ENCODE measurements at places on chromosomes 7 and 10.

- no peak for DNase-seq
These were observed 107.7 kb upstream of the KLF6 start for GRCh38 chr10:3892440-3893425.

DNA sequence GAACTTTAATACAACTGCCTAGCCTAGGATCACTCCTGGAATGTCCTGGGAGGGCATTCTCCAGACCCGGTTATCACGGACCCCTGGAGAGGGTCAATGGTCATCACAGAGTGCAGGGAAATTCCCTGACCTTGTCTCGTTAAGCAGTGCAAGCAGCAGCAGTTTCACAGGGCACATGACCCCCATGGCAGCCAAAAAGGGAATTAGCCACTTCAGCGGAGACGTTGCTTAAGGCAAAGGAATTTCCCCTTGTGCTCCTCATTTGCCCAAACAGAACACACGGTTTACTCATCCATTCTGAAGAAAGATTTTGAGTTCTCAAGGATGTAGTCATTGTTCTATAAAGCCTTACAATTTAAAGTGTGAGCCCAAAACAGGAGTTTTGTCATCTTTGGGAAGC lies 260.3 kb downstream of the SNX13 start:
- DNase-seq: peak; percentile 90

DNA sequence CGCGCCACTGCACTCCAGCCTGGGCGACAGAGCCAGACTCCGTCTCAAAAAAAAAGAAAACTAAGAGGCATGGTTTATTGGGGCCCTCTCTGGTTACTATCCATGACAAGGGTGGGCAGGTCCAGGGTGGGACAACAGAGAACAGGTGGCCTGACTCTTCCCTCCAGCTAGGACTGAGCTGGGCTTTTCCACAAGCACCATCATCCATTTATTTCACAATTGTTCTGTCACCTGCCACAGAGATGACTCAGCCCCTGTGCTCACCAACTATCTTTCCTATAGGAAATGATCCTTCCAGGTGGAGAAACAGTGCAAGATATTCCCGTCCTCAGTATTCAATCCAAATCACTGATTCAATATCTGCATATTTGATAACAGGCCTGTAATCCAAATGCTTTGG lies 44.9 kb upstream of the MYL10 start:
- DNase-seq: no peak

GRCh38 chr7:46191776-46192175 lies 270.7 kb upstream of the IGFBP3 start:
- no peak for DNase-seq

GRCh38 chr7:80612880-80613279 lies 25.6 kb upstream of the CD36 start:
- no peak for DNase-seq

- peak; percentile 74 for DNase-seq
These were observed 201.9 kb upstream of the TCERG1L start for GRCh38 chr10:131513445-131513844.

GRCh38 chr10:132186488-132187429 lies at the start of gene DPYSL4:
Gene DPYSL4 (plus strand): TSS chr10:132186948. CDS start chr10:132187064, 116 bp downstream.
- DNase-seq: no peak

DNA sequence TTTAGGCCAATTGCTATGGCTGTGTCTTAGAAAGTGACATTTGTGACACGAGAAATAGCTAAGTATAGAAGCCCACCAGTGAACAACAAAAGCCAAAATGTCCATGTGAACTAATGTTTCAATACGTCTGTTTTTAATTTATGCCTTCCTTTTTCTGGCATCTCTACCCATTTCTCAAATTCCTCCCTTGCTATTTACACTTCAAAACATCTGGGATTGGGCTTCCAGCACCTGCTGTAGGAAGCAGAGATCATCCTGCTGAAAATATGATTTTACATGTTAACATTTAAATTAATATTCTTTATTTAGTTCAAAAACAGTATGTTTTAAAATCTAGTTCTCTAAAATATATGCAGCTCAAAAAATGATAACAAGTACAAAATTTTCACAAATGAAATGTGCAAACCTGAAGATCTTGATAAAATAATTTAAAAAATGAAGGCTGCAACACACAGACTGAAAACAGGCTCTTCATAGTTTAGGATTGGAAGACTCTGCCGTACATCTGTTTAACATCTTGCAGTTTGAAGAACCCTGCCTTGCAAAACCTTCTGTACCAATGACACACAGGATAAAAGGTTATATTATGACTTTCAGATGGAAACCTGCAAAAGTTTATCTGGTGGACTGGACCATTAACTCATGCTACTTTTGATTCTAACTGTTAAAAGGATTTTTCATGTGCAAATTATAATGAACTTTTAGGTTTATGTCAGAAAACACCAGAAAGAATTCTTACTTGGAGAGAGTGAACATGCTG lies 408.4 kb downstream of the SUGCT start:
- DNase-seq: no peak

GRCh38 chr10:29980084-29980483 lies 79.3 kb downstream of the JCAD start:
- no peak for DNase-seq

Data from islet precursor cell (in vitro differentiated cells).